ENCODE measurements at places on chromosomes 13 and 19.

DNA sequence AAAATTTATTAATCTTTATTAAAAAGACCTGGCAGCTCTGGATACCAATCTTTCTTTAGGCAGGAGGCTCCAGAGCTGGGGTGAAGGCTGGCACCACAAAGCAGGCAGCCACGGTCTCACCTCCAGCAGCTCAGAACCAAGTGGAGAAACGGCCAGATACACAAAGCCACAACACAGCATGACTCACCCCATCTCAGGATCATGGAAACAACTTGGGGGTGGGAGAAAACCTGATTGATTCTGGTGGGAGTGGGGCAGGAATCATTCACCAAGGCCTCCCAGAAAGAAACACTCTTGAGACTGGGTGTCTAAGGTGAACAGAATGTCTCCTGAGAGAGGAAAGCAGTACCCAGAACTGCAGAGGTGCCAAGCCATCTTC lies 64.2 kb downstream of the CRYL1 start:
- no peak for DNase-seq

- DNase-seq = no peak
Observed at GRCh38 chr19:58468216-58468839, 1.4 kb downstream of the ZNF324 start.

GRCh38 chr19:39307046-39307821 lies 11.0 kb downstream of the IFNL1 start:
- DNase-seq = no peak

DNA sequence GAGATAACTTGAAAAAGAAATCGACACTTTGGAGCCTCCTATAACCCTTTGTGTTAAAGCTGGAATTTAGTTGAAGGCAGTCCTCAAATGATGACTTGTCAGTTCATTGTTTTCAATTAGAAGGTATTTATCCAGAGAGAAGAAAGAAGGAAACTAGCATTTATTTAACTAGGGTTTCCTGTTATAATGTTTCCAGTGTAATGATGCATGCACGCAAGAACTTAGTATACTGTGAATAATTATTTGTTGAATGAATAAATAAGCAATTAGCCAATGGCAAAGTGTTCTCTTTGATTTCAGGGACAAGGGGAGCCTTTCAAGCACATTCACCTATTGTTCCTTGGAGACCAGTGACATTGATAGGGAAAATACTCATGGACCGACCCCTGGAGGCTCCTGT lies 307.4 kb downstream of the KLF5 start:
- no peak for DNase-seq

DNA sequence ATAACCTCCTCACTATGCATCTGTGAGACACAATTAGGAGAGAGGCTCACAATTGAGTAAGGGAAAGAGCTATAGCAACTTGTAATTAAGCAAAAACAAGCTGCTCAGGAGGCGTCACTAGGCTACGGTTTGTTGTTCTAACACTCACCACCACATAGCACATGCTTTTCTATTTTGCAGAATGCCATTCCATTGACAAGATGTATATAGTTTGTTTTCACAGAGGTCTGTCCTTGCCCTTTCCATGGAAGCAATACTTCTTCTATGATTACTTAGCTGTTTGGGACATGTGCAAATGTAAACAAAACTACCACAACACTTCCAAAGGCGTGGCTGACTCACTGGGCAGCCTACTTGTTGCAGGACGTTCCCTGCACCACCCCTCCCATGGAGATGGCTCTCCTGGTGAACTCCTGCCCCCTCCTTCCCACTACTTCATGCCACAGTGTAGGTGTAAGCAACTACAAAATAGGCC lies 33.9 kb upstream of the FAM216B start:
- no peak for DNase-seq

GRCh38 chr13:21476893-21477472 lies 17.9 kb upstream of the ZDHHC20 start:
- DNase-seq = peak; percentile 72

GRCh38 chr13:47454986-47455385 lies 546.1 kb downstream of the SUCLA2 start:
- DNase-seq = no peak

- no peak for DNase-seq
Observed at GRCh38 chr13:21537105-21537504, 66.9 kb downstream of the MICU2 start.

DNA sequence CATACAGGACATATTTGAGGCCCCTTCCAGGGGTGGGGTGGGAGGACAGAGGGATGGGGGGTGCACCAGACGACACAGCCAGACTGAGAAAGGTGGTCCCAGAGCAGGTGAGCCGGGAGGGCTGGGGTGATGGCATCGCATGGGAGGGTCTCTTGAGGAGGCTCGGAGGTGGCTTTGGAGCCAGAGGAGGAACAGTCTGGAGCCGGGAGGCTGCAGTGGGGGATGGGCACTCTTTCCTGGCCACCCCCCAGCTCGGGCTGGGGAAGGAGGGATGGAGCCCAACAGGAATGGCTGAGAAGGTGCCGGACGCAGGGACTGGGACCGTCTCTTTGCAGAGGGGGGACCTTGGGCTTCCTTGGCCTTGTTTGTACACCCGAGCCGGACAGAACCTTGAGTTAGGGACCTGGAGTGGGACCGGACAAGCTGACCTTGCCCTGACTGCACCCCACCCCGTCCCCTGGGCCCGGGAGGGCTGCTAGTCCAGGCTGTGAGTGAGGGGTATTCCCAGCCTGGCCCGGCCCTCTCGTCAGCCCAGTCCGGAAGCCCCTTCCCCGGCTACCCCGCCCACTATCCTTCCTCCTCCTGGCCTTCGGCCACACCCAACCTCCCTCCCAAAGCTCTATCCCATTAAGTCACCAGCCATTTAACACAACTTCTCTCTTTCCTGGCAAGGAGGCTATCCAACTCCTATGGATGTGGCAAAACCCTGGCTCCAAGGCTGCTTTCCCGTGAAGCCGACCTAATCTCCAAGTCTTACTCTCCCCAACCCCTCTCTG lies 816 bp upstream of the TBXA2R start:
- DNase-seq = no peak

- no peak for DNase-seq
Observed at GRCh38 chr19:55256562-55257460, 2.0 kb downstream of the PPP6R1 start.

- no peak for DNase-seq
Observed at GRCh38 chr19:45528744-45529419, 21.6 kb downstream of the VASP start.

DNA sequence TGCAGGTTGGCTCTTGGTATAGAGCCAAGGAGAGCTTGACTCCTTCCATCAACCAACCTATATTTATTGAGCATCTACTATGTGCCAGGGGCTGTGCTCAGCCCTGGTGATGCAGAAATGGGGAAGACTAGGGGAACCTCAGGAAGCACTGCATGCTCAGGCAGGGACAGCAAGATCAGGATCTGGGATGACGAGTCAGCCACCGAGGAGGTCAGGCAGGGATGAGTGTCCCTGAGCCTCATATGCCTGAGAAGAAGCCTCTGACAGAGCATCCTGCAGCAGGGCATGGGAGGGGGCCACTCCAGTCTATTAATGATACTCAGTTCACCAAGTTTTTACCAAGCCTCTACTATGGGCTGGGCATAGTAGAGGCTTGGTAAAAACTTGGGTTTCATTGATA lies 158.1 kb downstream of the KATNAL1 start:
- DNase-seq = no peak

- DNase-seq = peak; percentile 57
Observed at GRCh38 chr19:49590971-49591730, at the start of gene PRR12. Gene PRR12, plus strand, starts transcription at chr19:49591182. Its CDS starts 473 bp downstream, at chr19:49591655.

DNA sequence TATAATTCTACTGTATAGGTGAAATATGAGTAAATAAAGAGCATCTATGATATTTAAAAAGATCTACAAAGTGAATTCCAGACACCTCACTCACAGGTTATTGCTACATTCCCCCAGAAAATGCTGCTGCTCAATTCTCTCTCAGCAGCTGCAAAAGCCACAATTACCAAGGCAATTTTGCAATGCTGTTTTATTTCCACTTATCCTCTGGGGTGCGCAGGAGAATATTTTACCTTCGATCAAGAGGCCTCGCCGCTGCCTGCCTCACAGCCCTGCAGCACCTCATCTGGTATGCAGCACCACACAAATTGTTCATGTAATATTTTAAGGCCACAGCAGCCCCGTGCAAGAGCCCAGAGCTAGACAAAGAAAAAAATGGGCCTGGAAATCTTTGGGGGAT lies 333.2 kb downstream of the DNAJC15 start:
- DNase-seq = no peak

GRCh38 chr13:30925429-30925828 lies 7.0 kb upstream of the TEX26 start:
- no peak for DNase-seq

GRCh38 chr19:271856-272255 lies 19.3 kb downstream of the PLPP2 start:
- no peak for DNase-seq

DNA sequence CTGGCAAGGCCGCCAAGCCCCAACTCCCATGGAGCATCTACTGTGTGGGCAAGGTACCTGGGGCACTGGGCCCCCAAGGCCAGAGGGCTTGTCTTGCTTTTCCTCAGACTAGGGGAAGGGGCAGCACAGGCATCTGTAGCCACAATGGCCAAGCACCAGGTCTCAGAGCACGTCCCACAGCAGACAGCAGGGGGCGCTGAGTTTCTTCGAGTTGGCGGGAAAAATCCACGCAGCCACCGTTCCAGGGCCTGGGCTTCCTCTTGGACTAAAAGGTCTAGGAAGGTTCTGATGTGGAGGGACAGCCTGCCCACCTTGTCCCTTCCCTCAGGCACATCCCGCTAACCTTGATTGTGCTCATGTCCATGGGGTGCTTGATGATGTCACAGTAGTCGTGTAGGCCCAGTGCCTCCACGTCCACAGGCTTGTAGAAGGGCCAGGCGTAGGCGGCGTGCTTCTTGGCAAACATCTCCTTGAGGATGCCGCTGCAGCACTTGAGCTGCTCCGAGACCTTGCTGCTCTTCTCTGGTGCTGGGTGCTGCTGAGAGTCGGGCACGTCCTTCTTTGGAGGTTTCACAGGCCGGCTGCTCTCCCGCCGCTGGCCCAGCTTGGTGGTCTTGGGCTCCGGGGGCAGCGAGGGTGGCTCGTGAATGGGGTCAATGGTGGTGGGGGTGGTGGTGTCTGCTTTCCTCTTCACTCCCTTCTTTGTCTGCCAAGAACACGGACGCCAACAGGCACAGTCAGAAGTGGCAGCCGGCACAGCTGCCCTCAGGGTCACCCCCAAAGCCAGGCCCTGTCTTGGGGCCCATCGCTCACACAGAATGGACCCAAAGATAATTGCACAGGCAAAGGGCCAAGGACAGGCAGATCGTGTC lies 32.0 kb upstream of the EPHX3 start:
- DNase-seq = peak; percentile 70

DNA sequence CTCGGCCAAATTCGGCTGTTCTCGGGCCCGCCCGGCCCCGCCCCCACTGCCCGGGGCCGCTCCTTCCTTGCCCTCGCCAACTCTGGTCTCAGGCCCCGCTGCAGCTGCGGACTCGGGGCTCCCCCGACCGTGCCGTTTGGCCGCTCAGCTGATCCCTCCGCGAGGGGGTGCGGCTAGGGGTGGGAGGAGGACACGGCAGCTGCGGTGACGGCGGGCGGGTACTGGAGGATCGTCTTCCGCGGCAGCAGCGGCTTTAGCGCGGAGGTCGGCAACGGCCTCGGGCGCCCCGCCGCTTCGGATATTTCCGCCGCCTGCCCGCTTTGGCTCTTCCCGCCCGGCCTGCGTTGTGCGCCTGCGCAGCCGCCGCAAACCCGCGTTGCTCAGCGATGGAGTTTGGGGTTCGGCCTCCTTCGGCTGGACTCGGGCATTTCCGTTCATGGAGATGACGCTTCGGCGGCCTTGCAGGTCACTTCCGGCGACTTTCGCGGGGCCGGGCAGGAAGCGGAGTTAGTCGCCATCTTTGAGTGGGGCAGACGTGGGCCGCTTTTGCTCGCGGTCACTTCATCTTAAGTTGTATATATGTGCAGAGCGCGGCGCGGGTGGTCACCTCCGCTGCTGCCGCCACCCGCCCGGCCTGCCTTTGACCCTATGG lies 338 bp upstream of the UBE2M start:
- peak; percentile 99 for DNase-seq

- DNase-seq = no peak
Observed at GRCh38 chr13:98171900-98172589, 5.0 kb downstream of the RNF113B start.

DNA sequence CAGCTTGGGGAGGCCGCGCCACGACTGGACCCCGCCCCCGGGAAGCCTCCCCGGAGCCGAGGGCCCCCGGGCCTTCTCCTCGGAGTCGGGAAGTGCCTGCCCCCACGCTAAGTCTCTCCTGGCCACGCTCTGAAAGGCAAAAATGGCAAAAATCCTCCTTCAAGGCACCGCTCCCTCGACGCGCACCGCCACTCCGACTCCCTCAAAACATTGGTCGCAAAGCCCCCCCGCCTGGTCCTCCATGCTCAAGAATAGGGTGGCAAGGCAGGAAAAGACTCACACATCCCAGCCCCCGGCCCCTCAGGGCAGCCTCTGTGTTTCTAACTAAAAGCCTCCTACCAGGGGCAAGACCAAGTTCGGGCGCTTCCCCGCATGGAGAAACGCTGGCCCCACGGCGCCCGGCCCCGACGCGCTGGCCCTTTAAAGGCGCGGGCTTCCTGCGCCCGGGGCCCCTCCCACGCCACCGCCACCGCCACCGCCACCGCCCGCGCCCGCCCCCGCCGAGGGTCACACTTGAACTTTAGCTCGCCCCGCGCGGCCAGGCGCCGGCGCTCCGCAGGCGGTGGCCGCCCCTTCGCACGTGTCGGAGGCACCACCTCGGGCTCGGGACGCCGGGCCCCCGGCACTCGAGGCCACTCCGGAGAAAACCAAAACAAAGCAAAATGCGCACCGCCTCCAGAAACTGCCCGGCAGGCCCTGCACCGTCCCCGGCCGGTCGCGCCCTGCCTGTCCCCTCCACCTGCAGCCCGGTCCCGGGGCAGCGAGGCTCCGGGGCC lies 1.9 kb downstream of the FOXO1 start:
- peak; percentile 48 for DNase-seq

GRCh38 chr19:30488191-30488590 lies 116.0 kb downstream of the ZNF536 start:
- no peak for DNase-seq

DNA sequence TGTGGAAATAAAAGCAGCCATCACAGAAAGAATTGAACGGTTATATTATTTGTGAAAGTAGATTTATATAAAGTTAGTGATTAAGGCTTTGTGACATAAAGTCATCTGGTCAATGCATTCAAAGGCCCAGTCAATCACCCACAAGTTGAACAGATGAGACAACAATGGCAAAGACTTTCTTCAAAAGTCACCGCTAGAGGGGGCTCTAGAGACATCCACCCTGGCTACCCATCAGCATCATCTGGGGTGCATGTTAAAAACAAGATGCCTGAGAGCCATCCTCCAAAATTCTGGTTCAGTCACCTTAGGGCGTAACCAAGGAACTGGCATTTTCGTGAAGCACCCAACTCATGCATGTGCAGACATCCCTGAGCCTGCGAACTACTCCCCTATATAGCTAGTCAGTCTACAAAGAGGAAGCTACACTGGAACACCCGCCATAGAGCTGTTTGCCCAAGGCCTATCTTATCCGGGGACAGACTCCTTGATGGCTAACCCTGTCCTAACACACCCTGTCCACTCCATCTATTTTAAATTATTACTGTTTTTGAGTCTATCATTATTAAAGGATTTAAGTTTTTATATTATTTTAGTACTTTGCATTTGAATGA lies 970.5 kb downstream of the UQCRFS1 start:
- DNase-seq = no peak
